ENCODE measurements at places on chromosomes 2 and 18.
A peak's percentile ranks its signal among the peaks of the same experiment; 100 is the strongest.

DNA sequence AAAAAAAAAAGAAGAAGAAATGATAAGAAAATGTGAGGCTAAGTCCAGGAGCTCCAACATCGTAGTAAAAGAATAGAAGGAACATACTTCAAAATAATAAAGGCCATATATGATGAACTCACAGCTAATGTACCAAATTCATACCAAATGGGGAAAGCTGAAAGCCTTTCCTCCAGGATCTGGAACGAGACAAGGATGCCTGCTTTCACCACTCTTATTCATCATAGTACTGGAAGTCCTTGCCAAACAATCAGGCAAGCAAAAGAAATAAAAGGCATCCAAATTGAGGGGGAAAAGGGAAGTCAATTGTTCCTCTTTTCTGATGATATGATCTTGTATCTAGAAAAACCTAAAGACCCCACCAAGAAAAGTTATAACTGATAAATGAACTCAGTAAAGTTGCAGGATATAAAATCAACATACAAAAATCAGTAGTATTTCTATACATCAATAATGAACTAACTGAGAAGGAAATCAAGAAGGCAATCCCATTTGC, 170.6 kb downstream of the METTL4 start:
- no peak for DNase-seq
- no peak overlapping the region for H3K27ac ChIP-seq
- H3K4me3 ChIP-seq: no peak overlapping the region
- no peaks in the 10 kb centered on the region for H3K4me1 ChIP-seq

- no peak for DNase-seq
- H3K36me3 ChIP-seq: no peaks in the 10 kb centered on the region
- no peaks in the 10 kb centered on the region for H3K4me1 ChIP-seq
- no peaks in the 10 kb centered on the region for H3K27me3 ChIP-seq
- H3K27ac ChIP-seq: no peak overlapping the region
- H3K4me3 ChIP-seq: no peak overlapping the region
These were observed 307.3 kb downstream of the GBX2 start for GRCh38 chr2:235860871-235861270.

- no peak for DNase-seq
- no peaks in the 10 kb centered on the region for H3K36me3 ChIP-seq
- no peak overlapping the region for H3K4me3 ChIP-seq
- no peaks in the 10 kb centered on the region for H3K4me1 ChIP-seq
- H3K27ac ChIP-seq: no peak overlapping the region
- H3K27me3 ChIP-seq: no peaks in the 10 kb centered on the region
These were observed 8.9 kb upstream of the GIGYF2 start for GRCh38 chr2:232688201-232688600.

GRCh38 chr18:22230471-22230945, 61.1 kb downstream of the GATA6 start:
- no peaks in the 10 kb centered on the region for H3K27me3 ChIP-seq
- no peak overlapping the region for H3K27ac ChIP-seq
- H3K36me3 ChIP-seq: no peaks in the 10 kb centered on the region
- H3K4me3 ChIP-seq: no peak overlapping the region
- no peaks in the 10 kb centered on the region for H3K4me1 ChIP-seq

DNA sequence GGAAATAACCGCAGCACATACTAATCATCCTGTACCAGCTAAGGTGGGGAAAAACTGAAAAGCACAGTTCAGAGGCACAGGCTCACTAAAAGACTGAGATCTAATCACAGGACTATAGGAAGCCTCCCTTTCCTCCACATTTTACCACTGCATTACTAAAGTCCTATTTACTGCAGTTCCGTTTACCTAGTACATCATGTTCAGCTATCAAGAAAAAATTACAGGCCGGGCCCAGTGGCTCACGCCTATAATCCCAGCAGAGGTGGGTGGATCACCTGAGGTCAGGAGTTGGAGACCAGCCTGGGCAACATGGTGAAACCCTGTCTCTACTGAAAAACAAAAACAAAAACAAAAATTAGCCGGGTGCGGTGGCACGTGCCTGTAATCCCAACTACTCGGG, 11.0 kb upstream of the NBEAL1 start:
- H3K4me1 ChIP-seq: no peaks in the 10 kb centered on the region
- H3K4me3 ChIP-seq: no peak overlapping the region
- no peak for DNase-seq
- no peaks in the 10 kb centered on the region for H3K27me3 ChIP-seq
- no peaks in the 10 kb centered on the region for H3K36me3 ChIP-seq
- no peak overlapping the region for H3K27ac ChIP-seq

GRCh38 chr2:174771631-174772471, 7.6 kb upstream of the CHRNA1 start:
- H3K27me3 ChIP-seq: no peaks in the 10 kb centered on the region
- DNase-seq: peak; percentile 82
- H3K4me1 ChIP-seq: peaks cover 4% of the 10 kb centered on the region
- H3K36me3 ChIP-seq: no peaks in the 10 kb centered on the region
- H3K4me3 ChIP-seq: no peak overlapping the region
- peak overlapping the region; percentile 38 for H3K27ac ChIP-seq

- no peak for DNase-seq
- H3K4me3 ChIP-seq: no peak overlapping the region
- peaks cover 11% of the 10 kb centered on the region for H3K27me3 ChIP-seq
- H3K27ac ChIP-seq: no peak overlapping the region
- H3K36me3 ChIP-seq: no peaks in the 10 kb centered on the region
These were observed 43.7 kb downstream of the PAX3 start for GRCh38 chr2:222255090-222255489.

DNA sequence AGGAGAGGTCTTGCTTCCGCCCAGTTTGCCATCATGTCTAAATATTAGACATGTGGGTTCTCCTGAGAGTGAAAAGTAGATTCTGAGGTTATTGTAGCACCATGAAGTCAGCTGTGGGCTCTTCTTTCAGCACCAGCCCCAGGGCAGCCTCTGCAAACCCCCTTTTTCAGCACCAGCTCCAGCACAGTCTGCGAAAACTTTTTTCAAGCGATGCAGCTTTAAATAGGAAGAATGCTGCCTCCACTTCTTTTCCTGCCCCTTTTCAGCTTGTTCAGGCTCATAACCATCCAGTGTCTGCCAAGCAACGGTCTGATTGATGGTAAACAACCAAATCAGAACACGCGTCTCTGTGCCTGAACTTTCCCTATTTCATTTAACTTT, at the start of gene COL5A2:
Gene COL5A2 (minus strand): TSS at position 192 of the 381 bp plus-strand sequence. CDS start 157 bp downstream, at position 35.
- peak within 1 kb of the TSS; percentile 51 for H3K4me3 ChIP-seq
- H3K4me1 ChIP-seq: no peaks in the 10 kb centered on the region
- H3K27me3 ChIP-seq: no peaks in the 10 kb centered on the region
- no peaks in the 10 kb centered on the region for H3K36me3 ChIP-seq

Measured in upper lobe of right lung (tissue), 1 donor.